ENCODE measurements at places on chromosomes 6 and 20.

DNA sequence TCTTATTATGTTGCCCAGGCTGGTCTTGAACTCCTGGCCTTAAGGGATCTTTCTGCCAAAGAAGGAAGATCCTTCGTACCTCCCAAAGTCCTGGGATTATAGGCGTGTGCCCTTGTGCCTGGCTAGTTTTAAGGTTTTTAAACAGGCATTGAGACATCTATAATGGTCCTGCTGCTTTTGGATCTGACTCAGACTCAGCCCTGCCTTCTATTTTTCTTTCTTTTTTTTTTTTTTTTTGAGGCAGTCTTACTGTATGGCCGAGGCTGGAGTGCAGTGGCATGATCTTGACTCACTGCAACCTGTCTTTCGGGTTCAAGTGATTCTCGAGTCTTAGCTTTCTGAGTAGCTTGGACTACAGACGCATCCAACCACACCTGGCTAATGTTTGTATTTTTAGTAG lies 73.7 kb downstream of the PHF20 start:
- no peak for DNase-seq

- DNase-seq = no peak
These were observed 44.8 kb upstream of the FBXL4 start for GRCh38 chr6:98992535-98992934.

- no peak for DNase-seq
These were observed 413.9 kb upstream of the JARID2 start for GRCh38 chr6:14831937-14832336.

DNA sequence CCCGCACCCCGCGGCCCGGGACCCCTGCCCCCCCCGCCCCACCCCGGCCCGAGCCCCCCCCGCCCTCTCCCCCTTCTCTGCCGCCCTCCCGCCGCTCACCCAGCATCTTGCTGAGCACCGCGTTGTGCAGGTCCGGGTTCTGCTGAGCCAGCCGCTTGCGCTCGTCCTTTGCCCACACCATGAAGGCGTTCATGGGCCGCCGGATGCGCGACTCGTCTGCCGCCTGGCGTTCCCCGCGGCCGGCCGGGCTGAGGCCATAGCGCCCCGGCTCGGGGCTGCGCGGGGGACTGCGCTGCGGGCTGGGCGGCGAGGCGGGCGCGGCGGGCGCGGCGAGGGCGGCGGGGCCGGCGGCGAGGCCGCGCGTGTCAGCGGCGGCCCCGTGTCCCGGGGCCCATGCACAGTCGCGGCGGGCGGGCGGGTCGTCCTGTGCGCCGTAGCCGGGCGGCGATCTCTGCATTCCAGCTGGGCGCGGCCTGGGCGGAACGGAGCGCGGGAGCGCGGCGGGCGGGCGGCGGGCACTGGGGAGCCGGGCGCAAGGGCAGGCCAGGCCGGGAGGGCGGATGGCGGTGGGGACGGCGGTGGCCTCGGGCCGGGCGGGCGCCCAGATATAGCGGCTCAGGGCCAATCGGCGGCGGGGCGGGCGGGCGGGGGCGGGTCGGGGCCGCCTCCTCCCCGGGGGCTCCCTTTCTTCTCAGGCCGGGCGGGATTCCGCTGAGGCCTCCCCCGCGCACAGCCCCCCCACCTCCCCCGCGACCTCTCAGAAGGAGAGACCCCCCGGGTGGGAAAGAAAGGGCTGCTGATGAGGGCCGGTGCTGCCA lies at the start of gene SOX18:
SOX18 (minus strand) TSS at position 580 of the 818 bp plus-strand sequence; CDS start at position 457, 123 bp downstream.
- no peak for DNase-seq

DNA sequence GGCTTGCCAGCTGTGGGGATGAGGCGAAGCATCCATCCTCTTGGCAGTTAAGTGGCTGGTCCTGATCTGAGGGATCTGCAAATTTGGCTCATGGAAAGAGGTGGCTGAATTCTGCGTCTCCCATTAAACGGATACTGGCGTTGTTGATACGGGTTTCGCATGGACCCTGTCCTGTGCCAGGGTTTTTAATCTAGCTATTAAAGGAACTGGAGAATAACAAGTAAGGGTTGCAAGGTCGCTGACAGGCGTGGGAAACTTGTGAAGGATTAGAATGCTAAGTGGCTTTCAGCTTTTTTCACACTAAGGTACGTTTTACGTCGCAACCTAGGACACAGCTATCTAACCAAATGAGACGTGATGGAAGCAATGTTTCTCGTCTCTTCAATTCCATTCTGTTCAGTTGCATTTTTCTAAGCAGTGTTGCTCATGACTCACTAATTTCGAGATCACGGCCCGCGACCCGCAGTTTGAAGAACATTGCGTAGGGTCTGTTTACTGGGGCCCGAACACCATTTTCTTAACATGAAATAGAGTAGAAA lies 852 bp downstream of the GMNN start:
- no peak for DNase-seq

GRCh38 chr6:111972745-111973117 lies 81.2 kb upstream of the CCN6 start:
- no peak for DNase-seq

DNA sequence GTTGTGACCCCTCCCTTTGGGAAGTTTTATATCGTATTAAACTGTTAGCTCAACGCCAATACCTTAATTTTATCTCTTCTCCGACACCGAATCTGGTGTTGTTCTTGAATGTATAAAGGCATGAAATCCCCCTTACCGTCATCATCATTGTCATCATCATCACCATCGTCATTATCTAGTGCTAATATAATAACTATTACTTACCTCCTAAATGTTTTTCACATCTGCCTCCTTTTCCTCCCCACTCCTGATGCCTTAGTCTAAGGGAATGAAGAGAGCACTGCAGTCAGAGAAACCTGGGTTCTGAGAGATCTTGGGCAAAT lies 677 bp upstream of the ZBTB24 start:
- no peak for DNase-seq

GRCh38 chr6:32816746-32817204 lies at the start of gene HLA-DOB:
HLA-DOB (minus strand) TSS chr6:32817002; CDS start chr6:32816951, 51 bp downstream.
- DNase-seq = no peak

- no peak for DNase-seq
These were observed 66.9 kb downstream of the BCKDHB start for GRCh38 chr6:80173411-80173810.

- no peak for DNase-seq
These were observed 121.6 kb downstream of the ARMC2 start for GRCh38 chr6:108969776-108970175.

- no peak for DNase-seq
These were observed 14.8 kb upstream of the TMEM244 start for GRCh38 chr6:129875610-129876520.

GRCh38 chr6:10633216-10633615 lies 61.2 kb downstream of the C6orf52 start:
- no peak for DNase-seq

DNA sequence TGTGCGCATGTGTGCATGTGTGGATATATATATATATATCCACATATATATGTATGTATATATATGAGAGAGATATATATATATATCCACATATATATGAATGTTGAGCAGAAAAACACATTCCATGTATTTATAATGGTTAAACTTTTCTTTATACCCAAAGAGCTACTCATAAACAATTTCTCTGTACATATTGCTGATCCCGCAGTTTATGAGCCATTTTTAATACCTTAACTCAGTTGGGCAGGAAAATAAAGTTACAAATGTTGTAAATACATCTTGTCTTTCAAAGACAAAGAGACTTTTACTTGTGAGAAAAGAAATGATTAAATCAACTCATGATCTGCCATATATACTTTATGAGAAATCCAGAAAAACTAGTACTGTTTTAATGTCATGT lies 18.1 kb upstream of the EPHA7 start:
- no peak for DNase-seq

- DNase-seq = no peak
These were observed 78.2 kb downstream of the TSHZ2 start for GRCh38 chr20:53050338-53050737.

GRCh38 chr6:53441035-53441493 lies 92.3 kb upstream of the ELOVL5 start:
- DNase-seq = no peak

GRCh38 chr20:39263076-39263475 lies 300.9 kb downstream of the DHX35 start:
- DNase-seq = no peak

DNA sequence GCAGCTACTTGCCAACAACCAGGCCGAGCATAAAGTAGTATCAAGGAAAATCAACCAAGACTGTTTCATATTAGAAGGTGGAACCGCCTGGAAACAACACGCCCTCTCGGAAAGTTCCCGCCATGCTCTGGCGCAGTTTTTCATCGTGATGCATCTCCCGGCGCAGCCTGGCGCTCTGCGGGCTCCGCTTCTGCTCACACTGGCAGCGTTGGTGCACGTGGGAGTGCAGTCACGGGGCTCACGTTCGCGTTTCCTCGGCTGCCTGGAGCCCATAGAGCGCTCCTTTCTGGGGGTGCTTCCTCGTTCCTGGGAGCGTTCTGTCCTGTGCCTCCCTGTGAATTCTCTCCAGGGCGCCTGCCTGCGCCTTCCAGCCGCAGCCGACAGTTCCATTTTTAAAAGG lies 227.3 kb downstream of the TBXT start:
- DNase-seq = no peak

- DNase-seq = no peak
These were observed 66.9 kb downstream of the SULF2 start for GRCh38 chr20:47718398-47718797.

- no peak for DNase-seq
These were observed 425.1 kb downstream of the UTRN start for GRCh38 chr6:144710207-144710606.

GRCh38 chr6:142633317-142633716 lies 311.7 kb downstream of the HIVEP2 start:
- DNase-seq = no peak

DNA sequence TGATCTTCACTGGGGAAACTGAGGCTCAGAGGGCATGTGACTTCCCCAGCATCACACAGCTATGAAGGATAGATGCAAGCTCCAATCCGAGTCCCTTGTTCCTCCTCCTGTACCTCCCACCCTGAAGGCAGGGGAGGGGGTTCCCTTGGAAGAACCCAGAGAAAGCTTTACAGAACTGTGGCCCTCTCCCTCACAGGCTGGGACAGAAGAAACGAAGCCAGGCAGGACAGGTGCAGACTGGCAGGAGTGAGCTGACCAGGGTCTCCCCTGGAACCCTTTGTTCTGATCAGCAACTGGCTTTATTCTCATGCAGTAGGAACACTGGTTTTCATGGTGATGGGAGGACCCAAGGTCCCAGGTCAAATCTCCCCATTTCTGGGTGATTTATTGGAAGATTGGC lies 90.2 kb downstream of the TMEM242 start:
- DNase-seq = no peak

DNA sequence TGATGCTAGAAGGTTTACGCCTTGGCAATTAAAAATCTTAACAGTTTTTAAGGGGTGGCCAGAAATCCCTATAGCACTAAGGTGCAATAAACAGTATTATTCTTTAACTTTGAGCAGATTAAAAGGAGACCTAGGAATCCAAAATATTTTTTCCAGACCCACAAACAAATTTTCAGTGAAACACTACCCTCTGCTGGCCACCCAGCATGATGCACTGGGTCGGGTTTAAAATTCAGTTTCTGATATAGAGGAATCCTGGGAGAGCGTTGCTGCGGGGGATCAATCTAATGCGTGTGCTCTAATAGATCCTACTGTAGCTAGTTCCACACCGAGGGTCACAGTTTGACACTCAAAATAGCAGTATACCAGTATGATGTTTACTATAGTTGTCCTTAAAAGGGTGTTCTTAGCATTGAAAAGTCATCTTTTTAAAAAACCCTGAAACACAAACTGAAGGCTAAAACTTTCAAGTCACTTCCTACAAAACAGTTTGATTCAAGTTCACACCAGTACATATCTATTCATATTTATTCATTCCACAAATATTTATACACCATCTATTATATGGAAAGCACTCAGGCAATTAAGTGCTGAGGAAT lies 10.2 kb downstream of the UBE3D start:
- no peak for DNase-seq

DNA sequence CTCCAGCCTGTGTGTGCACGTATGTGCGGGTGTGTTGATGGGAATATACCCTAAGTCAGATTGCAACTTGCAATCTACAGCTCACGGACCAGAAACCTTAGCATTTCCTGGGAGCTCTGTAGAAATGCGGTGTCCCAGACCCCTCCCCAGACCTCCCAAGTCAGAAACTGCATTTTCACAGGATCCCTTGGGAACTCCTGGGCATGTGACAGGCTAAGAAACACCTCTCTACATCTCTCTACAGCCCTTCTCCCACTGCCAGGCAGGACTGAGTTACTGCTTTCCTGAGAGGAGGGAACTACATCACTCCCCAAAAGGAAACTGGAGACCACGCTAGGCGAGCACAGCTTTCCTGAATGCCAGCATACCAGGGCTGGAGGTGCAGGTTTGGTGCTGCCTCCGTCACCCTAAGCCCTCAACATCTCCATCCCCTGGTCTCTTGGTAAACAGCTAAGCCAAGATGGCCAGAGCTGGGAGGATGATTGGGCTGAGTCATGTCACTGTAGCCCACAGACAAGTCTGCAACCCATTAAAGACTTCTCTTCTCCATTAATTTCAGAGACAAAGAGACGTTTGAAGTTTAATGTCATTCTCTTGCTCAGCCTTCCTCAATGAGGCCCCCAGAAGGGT lies 194.4 kb downstream of the BMP7 start:
- DNase-seq = no peak

- no peak for DNase-seq
These were observed 64.2 kb downstream of the LMBRD1 start for GRCh38 chr6:69732640-69733039.

- DNase-seq = no peak
These were observed 306.4 kb upstream of the RNF217 start for GRCh38 chr6:124655866-124656265.

DNA sequence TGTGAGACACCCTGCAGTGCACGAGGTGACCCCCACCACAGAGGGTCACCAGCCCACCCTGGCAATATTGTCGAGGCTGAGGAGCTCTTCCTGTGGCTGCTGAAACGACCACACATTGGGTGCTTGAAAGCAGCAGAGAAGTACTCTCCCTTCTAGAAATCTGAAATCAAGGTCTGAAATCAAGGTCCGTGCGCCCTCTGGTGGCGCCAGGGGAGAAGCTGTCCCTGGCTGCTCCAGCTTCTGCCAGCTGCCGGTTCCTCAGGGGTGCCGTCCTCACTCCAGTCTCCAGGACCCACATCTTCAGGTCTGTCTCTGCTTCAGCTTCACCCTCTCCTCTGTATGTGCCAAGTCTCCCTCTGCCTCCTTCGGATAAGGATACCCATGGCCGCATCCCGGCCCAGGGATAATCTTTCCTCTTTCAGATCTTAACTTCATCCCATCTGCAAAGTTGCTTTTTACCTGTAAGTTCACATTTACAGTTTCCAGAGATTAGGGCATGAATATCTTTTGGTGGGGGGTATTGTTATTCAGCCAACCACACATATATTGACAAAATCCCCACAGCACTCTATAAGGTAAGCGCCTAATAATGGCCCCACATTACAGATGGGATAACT lies 108.3 kb upstream of the PHACTR3 start:
- peak; percentile 7 for DNase-seq

GRCh38 chr6:52293067-52293466 lies 8.5 kb upstream of the MCM3 start:
- no peak for DNase-seq

- no peak for DNase-seq
These were observed 31.1 kb downstream of the TFAP2B start for GRCh38 chr6:50849796-50850180.

- DNase-seq = no peak
These were observed 41.7 kb downstream of the LBP start for GRCh38 chr20:38387953-38388352.

- no peak for DNase-seq
These were observed 35.9 kb downstream of the PCSK2 start for GRCh38 chr20:17262786-17263185.

Data from stimulated activated CD8-positive, alpha-beta memory T cell treated with anti-CD3 and anti-CD28 coated beads, Interleukin-4, amount 100 ng/mL, for 4 hours (primary cell).